ENCODE measurements at places on chromosomes 2 and 18. TPM values are rescaled to one million over a fixed set of nuclear protein-coding genes. Genes with fewer than 3 reads are reported as not detected.

Gene ALK
- total RNA-seq = 0.18 TPM

Gene PSMA8
- not detected for total RNA-seq

Gene ATP6V1B1
- total RNA-seq = 1.3 TPM

Gene GALNT1
- total RNA-seq = 64.9 TPM

DNA sequence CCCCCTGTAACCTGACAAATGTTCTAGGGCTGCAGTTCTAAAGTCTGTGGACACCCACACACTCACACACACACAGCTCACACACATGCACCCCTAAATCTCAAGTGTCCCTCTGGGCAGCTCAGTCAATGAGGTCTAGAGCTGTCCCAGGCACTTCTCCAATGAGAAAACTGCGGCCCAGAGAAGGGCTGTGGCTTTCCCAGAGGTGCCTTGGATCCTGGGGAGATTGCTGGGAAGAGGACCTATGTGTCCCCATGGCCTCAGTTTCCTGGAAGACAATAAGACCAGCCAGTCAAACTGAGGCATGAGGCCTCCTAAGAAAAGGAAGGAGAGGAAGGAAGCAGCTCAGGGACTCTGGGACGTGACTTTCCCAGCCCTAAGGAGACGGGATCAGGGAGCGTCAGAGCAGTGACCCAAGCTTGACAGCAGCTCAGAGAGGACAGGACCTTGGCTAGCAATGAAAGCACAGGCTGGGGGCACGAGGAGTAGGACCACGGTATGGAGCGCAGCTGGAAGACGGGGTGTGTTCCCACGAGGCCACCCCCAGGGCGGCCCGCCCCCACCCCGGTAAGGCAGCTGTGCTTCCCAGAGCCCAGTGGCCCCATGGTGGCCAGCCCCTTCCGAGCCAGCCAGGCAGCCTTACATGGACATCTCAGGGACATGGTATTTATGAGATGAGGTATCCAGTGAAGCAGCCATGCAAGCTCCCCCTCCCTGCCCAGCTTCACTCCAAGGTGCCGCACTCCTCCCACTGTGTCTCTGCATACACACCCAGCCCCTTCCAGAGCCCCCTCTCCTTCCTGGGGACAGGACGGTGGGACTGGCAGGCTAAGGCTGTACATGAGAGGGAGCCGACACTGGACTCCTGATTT lies 46.0 kb downstream of the TNS1 start:
- peak; percentile 55 for DNase-seq

- no peak for DNase-seq
Measured at GRCh38 chr2:7639476-7639875, 722.3 kb downstream of the RNF144A start.

GRCh38 chr2:236250909-236251579 lies 13.2 kb downstream of the ASB18 start:
- DNase-seq = no peak

- DNase-seq = no peak
Measured at GRCh38 chr18:76889091-76889699, 66.8 kb downstream of the ZNF236 start.

GRCh38 chr2:46116553-46116991 lies 180.6 kb upstream of the EPAS1 start:
- no peak for DNase-seq

GRCh38 chr2:172955587-172955986 lies 120.1 kb upstream of the MAP3K20 start:
- DNase-seq = no peak

GRCh38 chr2:37527361-37527760 lies 144.1 kb downstream of the CDC42EP3 start:
- DNase-seq = no peak
